ENCODE measurements at places on chromosomes 1 and 21. TPM values are rescaled to one million over a fixed set of nuclear protein-coding genes. Genes with fewer than 3 reads are reported as not detected.

OR2T33 gene
- not detected for total RNA-seq

PALMD gene
- 106 TPM for total RNA-seq

DNA sequence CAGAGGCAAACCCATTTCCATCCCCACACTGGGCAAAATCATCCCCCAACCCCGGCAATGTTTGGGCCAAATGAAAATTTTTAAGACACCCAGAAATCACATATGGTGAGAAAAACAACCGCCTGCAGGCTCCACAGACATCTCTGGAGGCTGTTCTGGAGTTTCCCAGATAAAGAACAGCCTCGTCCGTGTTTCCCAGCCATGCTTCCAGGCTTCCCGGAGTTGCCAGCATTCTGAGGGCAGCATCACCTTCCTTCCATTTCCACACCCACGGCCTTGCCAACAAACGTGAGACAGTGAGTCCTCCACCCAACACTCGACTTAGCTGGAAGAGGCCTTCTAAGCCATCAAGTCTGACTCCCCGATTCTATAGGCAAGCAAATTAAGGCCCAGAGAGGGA lies 36.9 kb downstream of the KCNN3 start:
- no peak for DNase-seq

HSD11B1 gene
- total RNA-seq: 2.0 TPM

DNA sequence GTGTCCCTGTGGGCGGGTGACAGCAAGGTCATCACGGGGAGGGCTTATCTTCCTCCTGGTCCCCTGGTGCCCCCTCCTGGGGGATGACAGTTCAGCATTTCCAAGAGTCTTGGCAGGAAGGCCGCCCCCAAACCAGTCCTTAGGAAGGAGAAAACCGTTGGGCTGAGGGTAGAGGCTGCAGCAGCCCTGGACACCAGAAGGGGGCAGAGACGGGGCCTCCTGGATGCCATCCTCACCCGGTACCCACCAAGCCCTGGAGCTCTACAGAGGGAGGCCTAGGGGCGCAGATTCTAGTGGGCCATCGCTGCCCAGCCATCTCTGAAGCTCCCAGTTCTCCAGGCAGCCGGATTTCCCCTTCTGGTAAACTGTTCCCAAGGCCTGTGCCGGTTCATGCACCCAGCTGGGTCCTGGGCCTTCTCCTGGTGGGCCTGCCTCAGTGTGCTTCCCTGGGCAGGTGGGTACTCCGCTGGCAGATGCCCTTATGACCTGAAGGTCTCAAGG lies 14.8 kb upstream of the ZNF669 start:
- DNase-seq: no peak

OR10Z1 gene
- total RNA-seq: not detected

ZFP69 gene
- total RNA-seq: 2.4 TPM

CRYBG2 gene
- not detected for total RNA-seq

DNA sequence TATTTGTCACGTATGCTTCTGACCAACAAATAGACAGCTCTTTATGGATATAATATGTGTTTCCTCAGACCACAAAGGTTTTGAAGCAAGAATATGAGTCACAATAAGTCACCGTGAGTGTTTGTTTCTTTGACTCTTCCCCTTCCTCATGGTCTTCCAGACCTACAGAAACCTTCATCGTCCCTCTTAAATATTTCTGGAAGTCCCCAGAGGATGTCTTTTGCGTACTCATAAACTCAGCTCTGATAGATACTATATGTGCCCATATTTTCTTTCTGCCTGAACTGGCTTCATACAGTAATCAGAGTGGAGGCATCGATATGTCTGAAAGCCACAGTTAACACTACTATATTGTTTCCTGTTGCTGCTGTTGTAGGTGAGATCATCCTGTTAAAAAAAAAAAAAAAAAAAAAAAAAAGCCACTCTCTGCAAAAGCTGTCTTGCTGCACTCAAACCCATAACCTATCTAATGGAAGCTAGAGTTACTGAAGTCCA lies 38.4 kb downstream of the ADAMTS1 start:
- no peak for DNase-seq

OR2G6 gene
- not detected for total RNA-seq

DNA sequence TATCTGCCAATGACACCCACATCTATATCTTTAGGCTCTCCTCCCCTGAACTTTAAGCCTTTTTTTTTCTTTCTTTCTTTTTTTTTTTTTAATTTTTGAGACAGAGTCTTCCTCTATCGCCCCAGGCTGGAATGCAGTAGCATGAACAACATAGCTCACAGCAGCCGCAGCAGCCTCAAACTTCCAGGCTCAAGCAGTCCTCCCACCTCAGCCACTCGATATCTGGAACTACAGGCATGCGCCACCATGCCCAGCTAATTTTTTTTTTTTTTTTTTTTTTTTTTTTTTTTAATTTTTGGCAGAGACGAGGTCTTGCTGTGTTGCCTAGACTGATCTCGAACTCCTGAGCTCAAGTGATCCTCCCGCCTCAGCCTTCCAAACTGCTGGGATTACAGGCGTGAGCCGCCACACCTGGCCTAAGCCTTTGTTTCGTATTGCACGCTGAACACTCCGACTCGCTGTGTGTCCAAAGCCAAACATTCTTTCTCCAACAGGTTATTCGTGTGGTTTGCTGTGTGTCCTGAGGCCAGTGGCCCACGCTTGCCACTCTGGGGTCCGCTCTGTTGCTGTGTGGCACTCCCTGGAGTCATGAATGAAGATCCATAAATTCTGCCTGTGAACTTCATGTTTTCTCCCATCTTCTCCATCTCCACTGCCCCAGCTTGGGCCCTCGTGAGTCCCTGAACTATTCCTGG lies 119.4 kb downstream of the CAMTA1 start:
- no peak for DNase-seq

GRCh38 chr1:66876664-66877063 lies 48.0 kb downstream of the DNAI4 start:
- DNase-seq: no peak

PLEKHA6 gene
- total RNA-seq: 18.7 TPM

- DNase-seq: no peak
Measured at GRCh38 chr1:39173119-39173994, 31.1 kb upstream of the MACF1 start.

DNA sequence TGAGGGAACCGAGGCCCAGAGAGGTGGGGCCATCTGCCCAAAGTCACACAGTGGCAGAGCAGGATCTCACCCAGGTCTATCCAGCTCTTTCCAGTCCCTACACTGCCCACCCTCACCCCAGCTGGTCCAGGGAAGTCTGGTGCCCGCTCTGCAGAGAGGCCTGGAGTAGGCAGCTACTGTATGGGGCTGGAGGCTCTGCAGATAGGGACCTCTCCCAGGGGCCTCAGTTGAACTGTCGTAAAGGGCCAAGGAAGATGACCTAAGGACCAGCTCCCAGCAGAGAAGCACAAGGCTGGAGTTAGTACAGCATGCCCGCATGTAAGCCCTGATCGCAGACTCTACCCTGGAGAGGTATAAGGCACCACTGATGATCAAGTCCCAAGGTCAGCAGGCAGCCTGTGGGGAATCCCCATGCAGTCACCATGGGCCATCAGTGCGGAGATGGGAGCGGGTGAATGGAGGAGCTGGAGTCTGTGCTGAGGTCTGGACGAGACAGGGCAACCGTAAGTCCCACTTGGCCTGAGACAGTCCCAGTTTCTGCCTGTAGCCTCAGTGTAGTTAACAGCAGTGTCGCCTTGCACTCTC lies 320.2 kb downstream of the MATN1 start:
- no peak for DNase-seq

- peak; percentile 69 for DNase-seq
Measured at GRCh38 chr1:232952514-232953499, 2.4 kb downstream of the NTPCR start.

BOLA1 gene
- total RNA-seq: 20.2 TPM

DNA sequence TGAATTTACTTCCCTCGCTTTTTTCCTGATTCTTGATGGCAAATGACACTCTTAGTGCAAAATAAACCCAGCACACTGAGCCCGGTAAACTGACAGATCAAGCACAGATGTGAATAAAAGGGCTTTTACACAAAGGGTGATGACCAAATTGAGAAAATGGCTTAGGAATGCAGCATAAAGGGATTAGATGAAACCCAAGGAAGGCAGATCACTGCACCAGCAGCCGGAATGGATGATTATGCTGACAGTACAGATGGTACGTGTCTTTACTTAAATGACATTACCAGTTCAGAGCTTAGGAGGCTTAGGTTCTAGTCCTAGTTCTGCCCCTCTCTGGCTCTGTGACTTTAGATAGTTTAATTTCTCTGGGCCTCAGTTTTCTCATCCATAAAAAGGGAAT lies 12.0 kb downstream of the PKP1 start:
- DNase-seq: peak; percentile 58

GRCh38 chr1:181087400-181087901 lies 1.0 kb upstream of the IER5 start:
- no peak for DNase-seq

DNA sequence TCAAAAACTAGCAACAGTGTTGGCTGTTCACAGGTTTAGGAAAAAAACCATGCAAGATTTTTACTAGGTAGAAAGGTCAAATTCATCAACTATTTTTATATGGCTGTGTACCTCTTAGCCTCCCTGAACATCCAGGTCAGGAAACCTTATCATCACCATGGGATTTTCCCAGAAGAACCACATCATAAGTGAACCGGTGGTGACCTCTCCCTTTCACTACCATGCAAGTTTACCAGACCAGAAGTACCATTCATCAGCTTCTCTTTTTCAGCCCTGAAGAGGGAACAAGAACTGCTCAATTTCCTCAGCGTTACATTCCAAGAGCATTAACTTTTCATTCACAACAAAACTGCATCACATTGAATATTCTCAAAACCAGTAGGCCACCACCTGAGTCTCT lies 5.9 kb downstream of the SSBP3 start:
- DNase-seq: no peak

- DNase-seq: no peak
Measured at GRCh38 chr1:48568501-48568900, 96.5 kb upstream of the SPATA6 start.

DNA sequence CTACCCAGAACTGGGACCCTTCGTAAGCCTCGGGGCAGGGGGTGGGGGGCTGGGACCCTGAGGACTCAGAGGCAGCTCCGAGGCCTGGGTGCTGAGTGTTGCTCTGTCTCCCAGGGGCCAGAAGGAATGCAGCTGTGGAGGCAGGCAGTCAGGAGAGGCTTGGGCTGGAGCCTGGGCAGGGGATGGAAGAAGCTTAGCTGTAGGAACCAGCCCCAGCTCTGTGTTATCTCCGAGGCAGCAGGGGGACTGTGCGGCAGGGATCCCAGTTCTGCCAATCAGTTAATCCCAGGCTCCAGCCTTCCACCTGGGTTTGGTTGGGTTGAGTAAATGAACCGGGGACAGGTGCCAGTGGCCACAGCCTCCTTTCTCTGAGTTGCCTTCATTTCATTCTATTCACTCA lies 8.2 kb upstream of the GRIK3 start:
- DNase-seq: no peak

DNA sequence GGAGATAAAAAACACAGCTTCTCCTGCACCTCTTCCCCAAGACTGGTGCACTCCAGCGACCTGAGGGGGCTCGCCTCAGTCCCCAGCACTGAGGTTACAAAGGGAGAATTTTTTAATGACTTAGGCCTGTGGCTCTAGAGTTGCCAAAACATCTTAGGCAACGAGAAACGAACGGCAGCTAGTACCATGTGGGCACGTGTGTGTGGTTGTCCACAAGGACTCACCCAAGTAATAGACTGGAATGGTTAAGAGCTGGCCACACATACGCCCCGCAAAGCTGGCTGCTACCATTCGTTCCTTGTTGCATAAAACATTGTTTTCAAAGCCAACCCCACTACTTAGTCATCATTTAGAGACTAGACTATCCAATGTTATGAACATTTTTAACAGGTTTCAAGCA lies 26.9 kb downstream of the RIPK4 start:
- no peak for DNase-seq

EFNA1 gene
- total RNA-seq: 1.4 TPM

DNA sequence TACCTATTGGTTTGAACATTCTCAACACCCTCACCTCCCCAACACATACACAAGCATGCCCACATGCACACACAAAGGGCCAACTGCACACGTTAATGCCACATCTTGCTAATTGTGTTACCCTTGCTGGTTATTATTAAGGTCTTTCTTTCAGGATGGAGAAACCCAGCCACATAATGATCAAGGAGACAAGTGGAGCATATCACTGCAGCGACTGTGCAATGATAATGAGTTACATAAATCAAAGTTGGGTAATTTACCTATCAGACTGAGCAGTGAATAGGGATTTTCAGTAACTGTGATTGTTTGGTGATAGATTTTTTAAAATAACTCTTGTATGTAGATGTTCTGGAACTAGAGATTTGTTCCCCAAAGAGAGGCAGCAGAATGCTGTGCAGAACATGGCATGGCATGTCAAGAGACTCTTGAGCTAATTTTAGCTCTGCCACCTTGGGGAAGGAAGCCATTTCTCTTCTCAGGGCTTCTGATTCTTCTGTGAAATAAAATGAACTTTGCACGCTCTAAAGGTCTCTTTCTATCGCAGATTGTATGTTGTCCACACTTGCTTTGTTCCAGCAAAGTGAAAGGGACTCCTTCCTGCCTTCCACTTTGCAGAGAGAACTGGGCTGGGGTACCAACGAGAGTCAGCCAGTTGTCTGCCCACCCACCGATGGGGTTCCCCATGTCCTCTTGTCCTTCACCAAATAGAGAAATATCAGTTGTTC lies 126.0 kb upstream of the CAMK1G start:
- no peak for DNase-seq

KRTAP13-2 gene
- total RNA-seq: not detected

DNA sequence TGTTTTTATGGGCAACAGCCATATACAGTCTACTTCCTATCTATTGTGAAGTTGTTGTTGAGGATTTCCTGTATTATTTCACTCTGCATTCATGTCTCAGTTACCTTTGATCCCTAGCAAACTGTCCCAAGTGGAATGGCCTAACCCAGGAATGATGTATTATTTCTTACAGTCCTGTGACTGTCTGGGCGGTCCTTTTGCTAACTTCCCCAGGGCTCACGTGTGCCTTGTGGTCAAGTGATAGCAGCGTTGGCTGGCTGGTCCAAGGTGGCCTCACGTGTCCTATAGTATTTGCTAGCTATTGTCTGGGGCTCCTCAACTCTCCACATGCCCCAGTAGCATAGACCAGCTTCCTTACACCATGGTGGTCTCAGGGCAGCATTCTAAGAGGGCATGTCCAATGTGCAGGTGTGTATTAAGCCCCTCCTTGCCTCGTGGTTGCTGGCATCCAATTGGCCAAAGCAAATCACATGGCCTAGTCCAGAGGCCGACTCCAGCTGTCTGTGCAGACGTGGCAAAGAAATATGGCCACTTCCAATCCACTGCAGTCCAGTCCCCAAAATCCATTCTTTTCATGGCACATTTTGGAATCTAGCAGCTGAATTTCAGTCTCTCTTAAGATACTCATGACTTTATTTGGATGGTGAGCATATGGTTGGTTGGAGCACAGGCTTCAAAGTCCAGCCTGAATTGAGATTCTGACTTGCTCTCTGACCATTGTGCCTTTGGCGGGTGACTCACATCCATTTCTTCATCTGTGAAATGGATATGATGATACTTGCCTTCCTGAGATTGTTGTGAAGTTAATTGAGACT lies 94.1 kb downstream of the GALNT2 start:
- no peak for DNase-seq

ATP6V1G3 gene
- total RNA-seq: not detected

GRCh38 chr1:15256584-15256983 lies 9.6 kb downstream of the FHAD1 start:
- DNase-seq: no peak
